COR-L47 (cell line): ENCODE measurements at places on chromosomes 12 and 14.
A peak's percentile ranks its signal among the peaks of the same experiment; 100 is the strongest.

DNA sequence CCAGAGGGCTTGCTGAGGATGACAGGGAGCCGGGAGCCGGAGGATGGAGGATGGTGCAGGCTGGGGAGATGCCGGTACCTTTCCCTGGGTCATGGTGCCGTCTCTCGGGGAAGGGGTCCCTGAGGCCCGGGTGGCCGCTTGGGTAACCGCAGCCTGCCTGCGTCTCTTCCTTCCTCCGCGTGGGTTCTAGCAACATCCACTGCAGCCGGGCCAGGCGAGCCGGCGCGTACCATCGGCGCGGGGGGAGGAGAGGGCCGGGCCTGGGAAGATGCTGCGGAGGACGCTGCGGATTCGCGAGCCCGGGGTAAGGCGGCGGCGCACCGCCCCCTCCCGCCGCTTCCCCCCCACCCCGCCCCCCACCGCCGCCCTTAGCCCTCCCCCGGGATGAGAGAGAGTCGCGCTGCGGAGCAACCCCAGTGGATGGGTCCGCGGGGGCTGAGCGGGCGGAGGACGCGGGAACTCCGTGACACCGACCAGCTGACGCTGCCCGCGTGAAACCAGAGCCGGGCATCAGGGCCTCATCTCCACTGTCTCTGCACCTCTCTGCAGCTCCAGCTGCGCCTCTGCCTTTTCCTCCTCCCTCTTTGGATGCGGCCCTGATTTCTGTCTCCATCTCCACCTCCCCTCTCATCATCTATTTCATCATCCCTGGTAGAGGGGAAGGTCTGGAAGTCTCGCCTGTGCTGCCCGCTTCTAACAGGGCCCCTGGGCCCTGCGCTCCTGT is at the start of gene FAIM2:
Gene FAIM2 (minus strand): TSS at position 201 of the 724 bp plus-strand sequence. CDS start 108 bp downstream, at position 93.
- DNase-seq, result peak; percentile 86

DNA sequence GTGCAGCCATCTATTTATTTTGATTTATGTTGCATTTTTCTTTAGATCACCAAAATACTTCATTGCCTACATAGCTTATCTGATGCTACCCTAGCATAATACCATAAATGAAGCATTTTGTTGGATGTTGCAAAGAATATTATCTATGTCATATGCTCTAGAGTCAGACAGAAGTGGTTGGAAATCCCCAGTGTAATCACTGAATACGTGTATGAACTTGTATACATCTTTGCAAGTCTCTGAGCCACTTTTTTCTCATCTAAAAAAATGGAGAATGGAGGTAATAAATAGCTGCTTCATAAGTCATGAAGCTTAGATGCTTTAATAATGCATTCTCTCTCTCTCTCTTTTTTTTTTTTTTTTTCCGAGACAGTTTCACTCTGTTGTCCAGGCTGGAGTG is 18.5 kb downstream of the EVL start:
- no peak for DNase-seq

- peak; percentile 50 for DNase-seq
Measured at GRCh38 chr14:41604721-41605531, 1.8 kb upstream of the LRFN5 start.

GRCh38 chr14:104316723-104317491 is 178.5 kb downstream of the KIF26A start:
- DNase-seq, result no peak

- no peak for DNase-seq
Measured at GRCh38 chr14:82536566-82536965, 1002.9 kb upstream of the SEL1L start.

DNA sequence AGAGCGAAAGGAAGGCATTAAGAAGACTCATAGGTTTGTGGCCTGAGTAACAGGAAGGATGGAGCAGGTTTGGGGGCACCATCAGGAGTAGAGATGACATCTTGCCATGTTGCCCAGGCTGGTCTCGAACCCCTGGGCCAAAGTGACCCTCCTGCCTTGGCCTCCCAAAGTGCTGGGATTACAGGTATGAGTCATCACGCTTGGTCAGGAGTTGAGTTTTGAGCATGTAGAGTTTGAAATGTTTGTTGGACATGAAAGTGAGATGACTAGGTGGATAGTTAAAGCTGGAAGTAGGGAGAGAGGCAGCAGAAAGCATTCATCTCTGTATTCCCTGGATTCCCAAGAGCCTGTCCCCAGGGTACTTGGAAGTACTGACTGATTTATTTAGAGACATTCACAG is 112.6 kb downstream of the ERC1 start:
- no peak for DNase-seq
